Effector CD4-positive, alpha-beta T cell (primary cell): ENCODE measurements at places on chromosomes 4 and X.
A peak's percentile ranks its signal among the peaks of the same experiment; 100 is the strongest.

- DNase-seq, result no peak
Observed at GRCh38 chr4:11404431-11404830, 24.3 kb downstream of the HS3ST1 start.

- DNase-seq, result no peak
Observed at GRCh38 chr4:7192252-7193029, at the start of gene SORCS2. SORCS2 (plus strand) TSS chr4:7192538.

DNA sequence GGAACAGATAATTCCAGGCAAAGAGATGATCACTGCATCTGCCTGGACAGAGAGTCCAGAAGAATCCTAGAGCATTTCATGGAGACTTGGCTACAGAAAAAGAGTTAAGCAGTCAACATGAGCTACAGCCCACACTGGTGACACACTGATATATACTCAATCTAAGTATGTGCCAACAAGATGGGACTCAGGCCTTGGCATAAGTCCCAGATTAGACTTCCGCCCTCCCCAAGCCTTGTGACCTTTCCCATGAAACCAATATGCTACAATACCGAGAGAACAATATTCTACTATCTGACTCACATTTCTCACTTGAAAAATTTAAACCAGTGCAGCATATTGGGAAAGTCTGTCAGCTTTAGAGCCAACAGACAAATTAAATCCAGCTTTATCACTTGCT is 65.7 kb upstream of the SLITRK2 start:
- no peak for DNase-seq

GRCh38 chrX:56233682-56234081 is 1.5 kb downstream of the KLF8 start:
- DNase-seq, result no peak

GRCh38 chr4:184804621-184805020 is 21.1 kb downstream of the ACSL1 start:
- DNase-seq, result no peak

GRCh38 chr4:127856813-127857447 is 23.8 kb upstream of the PLK4 start:
- no peak for DNase-seq

GRCh38 chrX:1521459-1521956 is 15.5 kb downstream of the P2RY8 start:
- peak; percentile 51 for DNase-seq

- DNase-seq, result no peak
Observed at GRCh38 chr4:20832826-20833225, 132.6 kb downstream of the PACRGL start.

GRCh38 chrX:13092455-13092941 is 48.1 kb upstream of the FAM9C start:
- DNase-seq, result peak; percentile 71

GRCh38 chrX:153769158-153769864 is 5.3 kb downstream of the PLXNB3 start:
- no peak for DNase-seq

GRCh38 chr4:68951806-68952585 is 392 bp upstream of the UGT2A3 start:
- no peak for DNase-seq

- DNase-seq, result no peak
Observed at GRCh38 chrX:3184176-3184930, 143.1 kb downstream of the ARSF start.

- DNase-seq, result no peak
Observed at GRCh38 chr4:92483341-92483740, 179.6 kb downstream of the GRID2 start.

DNA sequence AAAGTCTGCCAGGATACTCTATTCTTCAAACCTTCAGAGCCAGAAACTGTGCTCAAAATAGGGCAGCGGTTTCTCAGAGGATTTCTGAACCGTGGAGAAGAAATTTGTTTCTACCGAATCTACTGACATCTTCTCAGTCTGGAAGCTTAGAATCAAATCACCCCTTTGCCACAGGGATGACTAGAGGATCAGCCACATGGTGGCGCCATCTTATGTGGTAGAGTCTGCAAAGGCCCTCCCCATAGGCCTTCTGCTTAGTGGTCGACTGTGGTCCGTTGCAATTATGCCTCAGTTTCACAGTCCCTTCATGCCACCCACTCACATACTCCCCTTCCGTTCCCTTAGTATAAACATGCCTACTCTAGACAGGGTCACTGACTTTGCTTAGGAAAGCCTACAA is 680.7 kb upstream of the SPANXN1 start:
- no peak for DNase-seq

DNA sequence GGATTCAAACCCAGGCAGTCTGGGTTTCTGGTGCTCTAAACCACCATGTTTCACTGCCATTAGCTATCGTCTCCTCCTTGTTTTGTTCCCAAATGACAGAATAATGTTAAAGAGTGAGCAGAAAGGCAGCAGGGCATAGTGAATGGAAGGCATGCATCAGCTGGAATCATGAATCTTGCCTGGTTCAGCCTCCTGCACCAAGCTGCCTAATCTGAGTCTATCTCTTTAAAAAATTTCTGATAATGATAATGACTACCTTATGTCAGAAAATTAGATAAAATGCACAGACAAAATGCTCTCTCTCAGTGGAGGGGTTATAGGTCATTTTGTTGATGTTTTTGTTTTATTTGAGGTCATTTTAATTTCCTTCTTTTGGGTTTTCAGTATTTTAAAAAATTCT is 187.4 kb downstream of the RASL11B start:
- DNase-seq, result no peak

DNA sequence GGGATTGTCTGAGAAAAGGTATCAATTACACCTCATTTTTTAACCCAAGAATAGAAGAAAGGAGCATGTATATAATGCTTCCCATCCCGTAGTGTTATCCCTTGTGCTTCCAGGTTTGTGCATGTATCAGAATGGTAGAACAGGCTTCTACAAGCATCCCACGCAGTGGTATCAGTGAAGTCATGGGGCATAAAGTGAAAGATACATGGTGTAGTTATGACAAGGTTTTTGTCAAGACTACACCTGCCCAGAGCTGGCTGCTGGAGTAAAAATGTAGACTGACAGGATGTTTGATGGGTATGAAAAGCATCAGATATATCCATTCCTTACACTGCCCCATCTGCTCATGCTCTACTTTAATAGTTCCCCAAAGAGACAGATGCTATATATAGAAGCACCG is 9.5 kb downstream of the TLR1 start:
- no peak for DNase-seq

- DNase-seq, result no peak
Observed at GRCh38 chr4:177673985-177674489, 231.8 kb upstream of the AGA start.

- DNase-seq, result no peak
Observed at GRCh38 chr4:24451870-24452269, 132.5 kb downstream of the DHX15 start.

GRCh38 chrX:12866451-12867377 is at the start of gene TLR7:
TLR7 (plus strand) TSS chrX:12867072; CDS start chrX:12867579, 507 bp downstream.
- DNase-seq, result no peak

DNA sequence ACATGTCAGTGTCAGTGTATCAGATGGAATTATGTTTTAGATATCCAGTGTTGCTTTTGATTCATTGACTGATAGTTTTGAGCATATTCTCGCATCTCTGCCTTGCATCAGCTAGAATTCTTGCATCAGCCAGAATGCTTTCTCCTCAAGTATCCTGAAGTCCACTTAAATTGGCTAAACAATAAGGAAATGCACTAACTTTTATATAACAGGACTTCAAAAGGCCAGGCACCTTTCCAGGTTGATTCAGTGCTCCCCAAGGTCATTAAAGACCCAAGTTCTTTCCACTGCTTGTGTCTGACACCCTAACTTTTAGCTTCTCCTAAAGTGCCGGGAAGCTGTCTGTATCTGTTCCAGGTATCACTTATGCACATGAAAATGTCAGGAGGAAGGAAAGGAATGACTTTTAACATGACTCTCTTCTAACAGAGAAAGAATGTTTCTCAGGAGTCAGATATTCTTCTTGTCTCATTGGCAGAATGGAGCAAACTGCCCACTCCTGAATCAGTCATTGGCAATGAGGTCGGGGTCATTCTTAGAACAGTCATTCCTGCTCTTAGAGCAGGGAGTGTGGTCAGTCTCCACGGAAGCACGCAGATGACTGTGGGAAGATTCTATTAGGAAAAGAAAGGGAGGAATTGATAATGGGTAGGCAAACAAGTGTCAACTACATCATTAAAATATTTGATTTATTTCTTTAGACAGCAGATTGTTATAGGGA is 92.9 kb upstream of the TLL1 start:
- DNase-seq, result no peak

- no peak for DNase-seq
Observed at GRCh38 chr4:138182838-138183426, 59.2 kb downstream of the SLC7A11 start.

- no peak for DNase-seq
Observed at GRCh38 chr4:183855323-183856190, 49.5 kb upstream of the STOX2 start.

DNA sequence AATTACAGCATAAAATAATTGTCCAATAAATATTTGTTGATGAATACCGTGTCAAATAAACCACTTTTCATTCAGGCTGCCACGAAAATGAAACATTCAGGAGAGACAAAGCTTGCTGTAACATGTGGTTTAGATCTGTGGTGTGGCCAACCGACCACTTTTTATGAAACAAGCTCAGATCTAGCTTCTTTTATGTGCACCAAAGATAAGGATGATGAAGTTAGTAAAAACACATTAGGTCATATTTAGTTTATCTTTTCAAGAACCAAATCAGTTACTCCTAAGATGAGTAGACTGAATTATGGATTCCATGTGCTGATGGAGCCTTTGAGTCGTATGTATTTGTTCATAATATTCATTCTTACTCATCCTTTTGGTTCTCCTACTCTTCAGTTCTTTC is 35.8 kb downstream of the STOX2 start:
- no peak for DNase-seq

DNA sequence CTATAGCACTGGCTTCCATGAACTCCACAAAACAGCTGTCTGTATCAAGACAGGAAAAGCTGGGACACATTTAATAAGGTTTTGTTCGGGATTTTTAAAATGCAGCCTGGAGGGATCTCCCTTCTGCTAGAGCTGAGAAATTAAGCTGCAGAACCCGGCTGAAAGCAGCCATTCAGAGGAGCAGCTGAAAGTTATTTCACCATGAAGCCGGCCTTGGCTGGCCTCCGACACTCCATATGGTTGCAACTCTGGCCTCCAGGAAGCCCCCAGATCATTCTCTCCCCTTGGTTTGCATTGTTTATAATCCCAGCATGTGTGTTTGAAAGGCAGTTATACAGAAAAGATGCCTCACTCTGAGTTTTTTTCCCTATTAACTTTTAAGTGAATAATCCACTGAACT is 239.4 kb downstream of the SPATA18 start:
- no peak for DNase-seq

GRCh38 chr4:99628040-99628439 is 29.6 kb downstream of the C4orf54 start:
- no peak for DNase-seq

DNA sequence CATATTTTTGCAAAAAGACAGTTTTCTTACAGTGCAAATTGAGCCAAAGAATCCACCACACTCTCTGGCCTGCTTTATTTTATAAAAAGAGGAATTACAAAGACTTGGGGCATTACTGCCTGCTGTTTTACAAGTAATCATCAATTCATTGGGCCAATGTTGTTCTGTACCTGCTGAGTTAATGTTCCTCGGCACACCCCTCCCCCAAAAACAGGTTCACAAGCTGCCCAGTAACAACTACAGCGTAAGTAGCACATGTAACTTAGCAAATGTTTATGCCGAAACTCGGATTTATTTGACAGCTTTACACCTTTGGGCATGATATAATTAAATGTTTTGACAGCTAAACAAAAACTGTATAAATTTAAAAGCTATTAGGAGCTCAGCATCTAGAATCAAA is 214.6 kb upstream of the MAB21L2 start:
- DNase-seq, result no peak

DNA sequence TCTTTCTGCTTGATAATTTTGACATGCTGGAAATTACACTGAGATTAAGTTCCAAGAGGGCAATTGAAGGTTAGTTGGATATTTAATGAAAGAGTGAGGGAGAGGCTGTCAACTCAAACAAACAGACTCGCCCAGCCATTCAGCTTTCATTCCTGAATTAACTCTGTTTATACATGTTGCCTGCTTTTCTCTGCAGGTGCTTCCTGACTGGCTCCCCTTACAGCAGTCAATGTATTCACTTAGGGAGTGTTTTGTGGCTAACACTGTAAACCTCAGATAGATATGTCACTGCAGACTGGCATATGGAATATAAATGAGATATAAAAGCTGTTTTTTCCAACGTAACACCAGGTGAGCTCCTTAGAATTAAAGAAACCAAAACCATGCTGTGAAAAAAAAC is 28.7 kb downstream of the TMPRSS11A start:
- DNase-seq, result no peak

DNA sequence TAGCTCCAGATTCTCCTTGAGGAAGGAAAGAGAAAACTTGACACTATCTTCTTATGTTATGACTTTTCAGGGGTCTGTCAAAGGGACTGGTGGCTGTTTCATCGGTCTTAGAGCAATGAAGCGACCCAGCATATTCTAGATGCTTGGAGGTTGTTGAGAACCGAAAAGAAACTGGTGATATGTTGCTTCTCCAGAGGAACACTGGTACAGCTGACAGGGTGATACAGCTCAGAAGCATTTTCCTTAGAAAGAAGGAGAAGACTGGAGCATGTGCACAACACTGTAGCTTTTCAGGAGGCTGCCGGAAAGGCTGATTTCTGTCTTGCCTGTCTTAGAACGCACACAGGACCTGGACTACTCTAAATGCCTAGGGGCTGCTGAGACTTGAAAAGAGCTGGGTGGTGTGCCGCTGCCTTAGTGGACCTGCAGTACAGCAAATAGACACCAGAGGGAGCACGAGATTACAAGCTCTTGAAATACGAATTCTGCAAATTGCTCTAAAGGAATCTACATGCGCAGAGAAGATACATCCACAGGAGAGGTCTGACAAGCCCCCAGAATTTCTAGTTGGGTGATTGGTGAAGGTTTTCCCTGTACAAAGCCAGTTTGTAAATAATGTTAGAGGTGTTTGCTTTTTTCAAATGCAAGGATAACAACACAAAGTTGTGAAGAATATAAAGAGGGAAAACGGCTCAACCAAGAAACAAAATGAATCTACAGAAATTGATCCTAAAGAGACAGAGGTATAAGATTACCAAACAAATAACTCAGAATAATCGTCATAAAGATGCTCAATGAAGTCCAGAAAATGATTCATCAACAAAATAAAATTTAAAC is 223.1 kb upstream of the DMD start:
- peak; percentile 14 for DNase-seq

- DNase-seq, result no peak
Observed at GRCh38 chr4:155607481-155607880, 59.2 kb upstream of the GUCY1A1 start.

DNA sequence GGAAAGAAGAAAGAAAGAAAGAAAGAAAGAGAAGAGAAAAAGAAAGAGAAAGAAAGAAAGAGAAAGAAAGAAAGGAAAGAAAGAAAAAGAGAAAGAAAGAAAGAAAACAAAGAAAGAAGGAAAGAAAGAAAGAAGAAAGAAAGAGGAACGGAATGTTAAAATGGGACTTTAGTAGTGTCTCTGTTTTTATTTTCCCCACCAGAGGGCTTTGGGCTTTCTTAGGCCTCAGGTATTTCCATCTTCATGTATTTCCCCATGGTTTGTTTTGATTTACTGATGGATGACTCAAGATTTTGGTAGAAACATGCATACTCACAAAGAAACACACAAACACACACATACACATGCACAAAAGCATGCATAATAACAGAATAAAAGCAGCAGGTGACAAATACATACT is 181.2 kb downstream of the AFF2 start:
- no peak for DNase-seq

- no peak for DNase-seq
Observed at GRCh38 chrX:132766452-132766851, 192.0 kb downstream of the HS6ST2 start.

- DNase-seq, result no peak
Observed at GRCh38 chr4:140069066-140069465, 84.9 kb downstream of the MAML3 start.

GRCh38 chrX:124293810-124294209 is 38.6 kb upstream of the TEX13D start:
- DNase-seq, result no peak
